Femur (tissue), 1 donor: ENCODE measurements at places on chromosomes 13 and 19.
A peak's percentile ranks its signal among the peaks of the same experiment; 100 is the strongest.

- DNase-seq: no peak
Observed at GRCh38 chr13:47845981-47846380, 155.1 kb downstream of the SUCLA2 start.

- DNase-seq: no peak
Observed at GRCh38 chr19:40378509-40378908, 11.5 kb downstream of the HIPK4 start.

- DNase-seq: no peak
Observed at GRCh38 chr19:1909761-1910080, 4.5 kb downstream of the ADAT3 start.

DNA sequence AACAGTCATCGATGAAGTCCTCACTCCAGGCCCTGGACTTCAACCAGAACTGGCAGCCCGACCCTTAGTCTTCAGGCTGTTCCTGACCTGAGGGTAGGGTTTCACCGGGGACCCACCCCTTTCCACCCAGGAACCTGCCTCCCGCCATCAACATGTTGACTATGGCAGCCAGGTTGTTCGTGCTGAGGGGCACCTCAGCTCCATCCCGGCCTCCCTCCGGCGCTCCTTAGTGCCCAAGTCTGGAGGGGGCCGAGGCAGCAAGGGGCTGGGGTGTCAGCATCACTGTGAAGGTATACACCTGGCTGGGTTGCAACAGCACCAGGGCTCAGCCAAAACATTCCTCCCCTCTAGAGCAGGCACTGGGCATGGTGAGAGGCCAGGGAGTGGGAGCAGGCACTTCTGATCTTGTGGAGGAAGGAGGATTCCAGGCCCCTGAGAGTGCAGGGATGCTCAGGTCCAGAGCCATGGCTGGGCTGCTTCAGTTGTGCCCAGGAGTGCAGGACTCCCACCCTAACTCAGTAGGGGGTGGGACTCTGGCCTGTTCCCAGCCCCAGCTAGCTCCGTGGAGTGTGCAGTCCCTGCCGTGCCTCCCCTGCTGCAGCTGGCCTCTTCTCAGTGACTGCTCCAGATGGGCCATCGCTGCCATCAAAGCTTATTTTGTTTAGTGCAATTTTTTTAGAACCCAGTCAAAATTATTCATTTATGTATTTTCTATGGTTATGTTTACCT, 1445.9 kb downstream of the PCDH9 start:
- DNase-seq: no peak

DNA sequence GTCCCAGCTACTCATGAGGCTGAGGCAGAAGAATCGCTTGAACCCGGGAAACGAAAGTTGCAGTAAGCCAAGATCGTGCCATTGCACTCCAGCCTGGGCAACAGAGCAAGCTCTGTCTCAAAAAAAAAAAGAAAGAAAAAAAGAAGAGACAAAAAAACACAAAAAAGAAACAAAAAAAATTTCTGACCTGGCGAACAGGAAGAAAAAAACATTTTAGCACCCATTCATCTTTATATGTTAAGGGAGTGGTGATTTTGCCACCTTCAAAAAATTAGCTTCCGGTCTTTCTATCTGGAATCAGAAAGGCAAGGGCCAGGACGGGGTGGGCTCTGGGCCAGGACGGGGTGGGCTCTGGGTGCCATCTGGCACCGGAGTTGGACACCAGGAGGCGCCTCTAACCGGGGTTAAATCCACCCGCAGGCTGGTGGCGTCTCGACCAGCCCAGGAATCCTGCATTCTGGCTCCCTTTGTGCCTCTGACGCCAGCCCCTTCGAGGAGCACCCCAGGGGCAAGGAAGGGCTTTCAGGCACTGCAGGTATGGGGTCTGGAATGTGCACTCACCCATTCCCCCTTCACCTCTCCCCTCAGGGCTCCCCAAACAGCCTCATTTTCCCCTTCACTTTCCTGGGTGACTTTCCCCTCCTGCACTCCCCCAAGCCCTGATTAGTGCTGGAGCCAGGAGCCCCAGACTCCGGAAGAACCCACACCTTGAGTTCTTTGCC, 10.4 kb upstream of the ZSWIM4 start:
- DNase-seq: peak; percentile 77

- DNase-seq: no peak
Observed at GRCh38 chr19:38617283-38617763, 430 bp downstream of the MAP4K1 start.

DNA sequence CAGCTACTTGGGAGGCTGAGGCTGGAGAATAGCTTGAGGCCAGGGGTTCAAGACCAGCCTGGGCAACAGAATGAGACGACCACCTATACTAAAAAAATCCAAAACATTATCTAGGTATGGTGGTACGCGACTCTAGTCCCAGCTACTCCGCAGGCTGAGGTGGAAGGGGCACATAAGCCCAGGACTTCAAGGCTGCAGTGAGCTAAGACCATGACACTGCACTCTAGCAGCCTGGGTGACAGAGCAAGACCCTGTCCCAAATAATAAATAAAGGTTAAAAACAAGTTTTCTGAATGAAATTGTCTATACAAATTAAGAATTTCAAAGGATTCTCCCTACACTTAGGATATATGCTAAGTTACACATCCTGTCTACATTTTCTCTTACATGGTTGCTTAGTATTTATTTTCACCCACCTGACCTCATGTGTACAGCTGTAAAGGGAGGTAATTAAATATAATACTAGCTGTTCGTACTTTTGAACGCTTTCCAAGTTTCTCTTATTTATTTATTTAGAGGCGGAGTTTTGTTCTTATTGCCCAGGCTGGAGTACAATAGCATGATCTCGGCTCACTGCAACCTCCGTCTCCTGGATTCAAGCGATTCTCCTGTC, 1.6 kb downstream of the SLC25A30 start:
- no peak for DNase-seq

DNA sequence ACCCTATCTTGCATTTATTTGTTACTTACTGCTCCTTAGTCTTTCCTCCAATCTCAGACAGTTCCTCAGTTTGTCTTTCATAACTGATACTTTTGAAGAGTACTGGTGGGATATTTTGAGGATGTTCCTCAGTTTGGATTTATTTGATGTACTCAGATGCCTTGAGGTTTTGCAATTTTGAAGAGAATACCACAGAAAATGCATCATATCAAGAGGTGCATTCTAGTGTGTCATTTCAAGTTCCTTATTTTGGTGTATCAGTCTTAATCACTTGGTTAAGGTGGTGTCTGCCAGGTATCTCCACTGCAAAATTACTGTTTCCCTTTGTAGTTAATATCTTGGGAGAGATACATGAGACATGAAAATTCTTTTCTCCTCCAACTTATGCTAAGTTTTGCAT, 75.1 kb downstream of the URI1 start:
- DNase-seq: no peak

- no peak for DNase-seq
Observed at GRCh38 chr13:103287659-103288058, 221.4 kb upstream of the SLC10A2 start.
